ENCODE measurements at places on chromosomes 13 and 19.

DNA sequence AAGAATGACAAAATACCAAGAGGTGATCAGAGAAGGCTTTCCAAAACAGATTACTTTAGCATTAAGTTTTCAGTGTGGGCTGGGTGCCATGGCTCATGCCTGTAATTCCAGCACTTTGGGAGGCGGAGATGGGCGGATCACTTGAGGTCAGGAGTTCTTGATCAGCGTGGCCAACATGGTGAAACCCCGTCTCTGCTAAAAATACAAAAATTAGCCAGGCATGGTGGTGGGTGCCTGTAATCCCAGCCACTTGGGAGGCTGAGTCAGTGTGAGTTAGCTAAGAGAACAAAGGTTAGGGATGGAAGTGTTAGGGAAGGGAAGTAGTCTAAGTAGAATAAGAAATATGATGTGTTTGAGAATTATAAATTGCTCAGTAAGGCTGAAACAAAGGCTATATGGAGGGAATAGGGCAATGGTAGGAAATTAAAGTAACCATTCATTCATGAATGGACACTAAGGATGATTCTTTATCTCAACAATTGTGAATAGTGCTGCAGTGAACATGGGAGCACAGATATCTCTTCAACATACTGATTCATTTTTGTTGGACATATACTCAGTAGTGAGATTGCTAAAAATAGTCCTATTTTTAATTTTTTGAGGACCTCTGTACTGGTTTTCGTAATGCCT, 3.9 kb upstream of the RCBTB2 start:
- no peak for DNase-seq

GRCh38 chr13:26340807-26341206, 86.9 kb downstream of the CDK8 start:
- no peak for DNase-seq

GRCh38 chr19:4578552-4579248, 19.2 kb upstream of the SEMA6B start:
- DNase-seq: no peak

GRCh38 chr13:28426381-28426780, 68.5 kb downstream of the FLT1 start:
- no peak for DNase-seq

DNA sequence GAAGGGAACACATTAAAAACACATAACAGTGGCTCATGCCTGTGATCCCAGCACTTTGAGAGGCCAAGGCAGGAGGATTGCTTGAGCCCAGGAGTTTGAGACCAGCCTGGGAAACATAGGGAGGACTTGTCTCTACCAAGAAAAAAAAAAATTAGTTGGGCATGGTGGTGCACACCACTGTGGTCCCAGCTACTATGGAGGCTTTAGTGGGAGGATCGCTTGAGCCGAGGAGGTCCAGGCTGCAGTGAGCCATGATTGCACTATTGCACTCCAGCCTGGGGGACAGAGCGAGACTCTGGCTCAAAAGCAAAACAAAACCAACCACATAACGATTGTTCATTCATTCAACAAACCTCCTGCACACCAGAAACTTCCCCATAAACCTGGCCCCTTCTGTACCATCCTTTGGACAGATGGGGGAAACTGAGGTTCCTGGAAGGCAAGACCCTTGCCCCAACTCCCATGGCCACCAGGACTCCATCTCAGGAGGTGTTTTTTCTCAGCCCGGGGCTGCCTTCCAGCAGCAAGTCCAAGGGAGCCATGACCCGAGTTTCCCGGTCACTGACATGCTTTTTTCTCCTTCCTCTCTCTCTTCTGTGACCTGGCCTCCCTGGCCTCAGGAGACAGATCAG, 4.3 kb downstream of the FOSB start:
- no peak for DNase-seq

GRCh38 chr13:30052120-30052519, 201.7 kb upstream of the UBL3 start:
- no peak for DNase-seq

DNA sequence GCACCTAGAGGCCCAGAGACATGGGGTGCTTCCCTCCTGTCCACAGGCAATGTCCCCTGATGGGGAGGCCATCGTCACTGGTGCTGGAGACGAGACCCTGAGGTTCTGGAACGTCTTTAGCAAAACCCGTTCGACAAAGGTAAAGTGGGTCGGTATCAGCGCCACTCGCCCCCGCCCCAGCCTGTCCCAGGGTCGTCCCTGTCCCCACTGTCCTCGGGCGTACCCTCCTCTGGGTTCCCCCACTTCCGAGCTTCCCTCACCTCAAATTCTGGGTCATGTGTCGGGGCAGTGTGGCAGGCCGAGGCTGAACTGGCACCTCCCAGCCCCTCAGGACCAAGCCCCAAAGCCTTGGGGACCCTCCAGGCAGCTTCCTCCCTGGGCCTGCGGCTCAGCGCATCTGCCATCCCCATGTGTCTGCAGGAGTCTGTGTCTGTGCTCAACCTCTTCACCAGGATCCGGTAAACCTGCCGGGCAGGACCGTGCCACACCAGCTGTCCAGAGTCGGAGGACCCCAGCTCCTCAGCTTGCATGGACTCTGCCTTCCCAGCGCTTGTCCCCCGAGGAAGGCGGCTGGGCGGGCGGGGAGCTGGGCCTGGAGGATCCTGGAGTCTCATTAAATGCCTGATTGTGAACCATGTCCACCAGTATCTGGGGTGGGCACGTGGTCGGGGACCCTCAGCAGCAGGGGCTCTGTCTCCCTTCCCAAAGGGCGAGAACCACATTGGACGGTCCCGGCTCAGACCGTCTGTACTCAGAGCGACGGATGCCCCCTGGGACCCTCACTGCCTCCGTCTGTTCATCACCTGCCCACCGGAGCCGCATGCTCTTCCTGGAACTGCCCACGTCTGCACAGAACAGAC, 4.4 kb upstream of the TEKTIP1 start:
- no peak for DNase-seq

DNA sequence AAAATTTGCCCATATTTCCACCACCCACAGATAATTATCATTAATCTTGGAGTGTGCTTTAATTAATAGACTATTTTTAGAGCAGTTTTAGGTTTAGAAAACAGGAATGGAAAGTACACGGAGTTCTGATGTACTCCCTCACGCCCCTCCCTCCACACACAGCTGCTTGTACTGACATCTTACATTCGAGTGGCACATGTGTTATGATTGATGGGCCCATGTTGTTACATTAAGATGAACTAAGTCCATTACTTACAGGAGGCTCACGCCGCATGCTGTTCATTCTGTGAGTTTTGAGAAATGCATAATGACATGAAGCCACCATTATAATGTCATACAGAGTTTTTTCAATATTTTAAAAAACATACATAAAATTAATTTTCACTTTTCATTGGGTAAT, 1.2 kb upstream of the SPATA13 start:
- DNase-seq: no peak

- no peak for DNase-seq
These were observed 17.7 kb upstream of the SLC35E1 start for GRCh38 chr19:16589917-16590316.

GRCh38 chr13:66430269-66430668, 799.9 kb downstream of the PCDH9 start:
- DNase-seq: peak; percentile 19

- DNase-seq: no peak
These were observed 24.4 kb upstream of the GPR18 start for GRCh38 chr13:99282264-99283231.

Measured in skeletal muscle cell (primary cell).